Pulmonary artery endothelial cell (primary cell): ENCODE measurements at places on chromosomes 11 and 22. TPM values are rescaled to one million over a fixed set of nuclear protein-coding genes. Genes with fewer than 3 reads are reported as not detected.

CRACR2B gene
- total RNA-seq, result 4.1 and 4.3 TPM in 2 replicates

PLAAT4 gene
- total RNA-seq, result 2.9 and 4.2 TPM in 2 replicates

DNA sequence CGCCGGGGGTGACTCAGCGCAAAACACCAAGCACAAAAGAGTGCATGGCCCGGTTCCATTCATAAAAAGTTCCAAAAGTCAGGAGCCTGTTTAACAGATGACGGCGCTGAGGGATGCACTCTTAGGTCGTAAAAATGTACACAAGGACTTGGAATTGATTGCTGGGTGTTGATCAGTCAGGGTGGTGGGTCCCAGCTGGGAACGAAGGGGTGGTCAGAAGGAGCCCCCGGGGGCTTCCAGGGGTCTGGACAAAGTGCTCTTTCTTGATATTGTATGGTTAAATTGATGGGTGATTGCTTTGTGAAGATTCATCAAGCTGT lies 20.7 kb downstream of the IFITM10 start:
- no peak for DNase-seq

BRSK2 gene
- total RNA-seq, result 0.20 TPM in 1 of 2 replicates, not detected in the other

GRCh38 chr11:1054143-1055108 lies 17.9 kb upstream of the MUC6 start:
- DNase-seq, result no peak

DNA sequence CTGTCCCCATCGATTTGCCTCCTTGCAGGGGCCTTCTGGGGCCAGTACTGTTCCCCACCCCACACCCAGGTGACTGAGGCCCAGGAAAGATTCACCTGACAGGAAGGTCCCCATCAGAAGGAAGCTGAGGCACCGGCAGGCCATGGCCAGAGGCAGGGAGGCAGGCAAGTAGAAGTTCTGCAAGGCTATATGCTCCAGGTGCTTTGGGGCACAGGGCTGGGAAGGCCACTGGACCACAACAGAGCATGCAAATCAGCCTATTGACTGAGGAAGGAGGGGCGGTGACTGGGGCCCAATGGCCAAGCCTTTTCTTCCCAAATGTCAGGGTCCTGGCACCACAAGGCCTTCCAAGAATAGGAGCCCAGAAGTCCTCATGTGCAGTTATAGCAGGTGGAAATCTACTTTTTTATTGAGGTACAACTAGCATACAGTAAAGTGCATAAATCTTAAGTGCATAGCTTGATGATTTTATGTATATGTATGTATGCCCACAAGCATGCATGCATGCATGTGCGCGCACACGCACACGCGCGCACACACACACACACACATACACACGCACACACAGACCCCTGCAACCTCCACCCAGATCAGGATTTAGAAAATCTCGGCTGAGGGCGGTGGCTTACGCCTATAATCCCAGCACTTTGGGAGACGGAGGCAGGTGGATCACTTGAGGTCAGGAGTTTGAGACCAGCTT lies at the start of gene VPREB3:
Gene VPREB3 (minus strand): TSS at position 206 of the 700 bp plus-strand sequence. CDS start 62 bp downstream, at position 144.
- no peak for DNase-seq

DNA sequence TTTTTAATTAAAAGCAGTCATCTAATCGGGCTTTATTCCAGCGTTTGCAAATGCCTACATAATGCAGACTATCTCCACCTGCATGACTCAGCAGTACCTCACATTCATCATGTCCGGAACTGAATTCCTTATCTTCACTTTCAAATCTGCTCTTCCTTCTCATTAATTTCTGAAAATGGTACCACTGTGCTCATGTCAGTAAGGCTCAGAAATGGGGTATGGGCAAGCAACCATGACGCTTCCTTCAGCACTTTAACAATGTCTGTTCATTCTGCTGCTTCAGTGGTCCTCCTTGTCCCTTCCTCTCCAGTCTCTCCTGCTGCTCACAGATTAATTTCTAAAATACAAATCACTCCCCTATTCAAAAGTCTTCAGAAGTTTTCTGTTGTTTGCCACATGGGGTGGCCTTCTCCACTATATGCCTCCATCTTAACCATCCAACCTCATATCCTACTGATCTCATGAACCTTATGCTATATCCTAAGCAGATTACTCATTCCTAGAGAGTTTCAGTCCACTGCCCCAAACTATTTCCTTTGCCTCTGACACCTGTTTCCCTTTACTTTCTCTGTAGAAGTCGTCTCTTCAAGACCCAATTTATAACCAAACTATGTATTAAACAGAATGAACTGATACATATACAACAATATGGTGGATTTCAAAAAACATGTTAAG lies 7.0 kb downstream of the GTF2H1 start:
- no peak for DNase-seq

MEI1 gene
- total RNA-seq, result 2.2 and 2.5 TPM in 2 replicates

RANGAP1 gene
- 120 and 191 TPM in 2 replicates for total RNA-seq
